ENCODE measurements at places on chromosomes 2 and 18. TPM values are rescaled to one million over a fixed set of nuclear protein-coding genes. Genes with fewer than 3 reads are reported as not detected.

DNA sequence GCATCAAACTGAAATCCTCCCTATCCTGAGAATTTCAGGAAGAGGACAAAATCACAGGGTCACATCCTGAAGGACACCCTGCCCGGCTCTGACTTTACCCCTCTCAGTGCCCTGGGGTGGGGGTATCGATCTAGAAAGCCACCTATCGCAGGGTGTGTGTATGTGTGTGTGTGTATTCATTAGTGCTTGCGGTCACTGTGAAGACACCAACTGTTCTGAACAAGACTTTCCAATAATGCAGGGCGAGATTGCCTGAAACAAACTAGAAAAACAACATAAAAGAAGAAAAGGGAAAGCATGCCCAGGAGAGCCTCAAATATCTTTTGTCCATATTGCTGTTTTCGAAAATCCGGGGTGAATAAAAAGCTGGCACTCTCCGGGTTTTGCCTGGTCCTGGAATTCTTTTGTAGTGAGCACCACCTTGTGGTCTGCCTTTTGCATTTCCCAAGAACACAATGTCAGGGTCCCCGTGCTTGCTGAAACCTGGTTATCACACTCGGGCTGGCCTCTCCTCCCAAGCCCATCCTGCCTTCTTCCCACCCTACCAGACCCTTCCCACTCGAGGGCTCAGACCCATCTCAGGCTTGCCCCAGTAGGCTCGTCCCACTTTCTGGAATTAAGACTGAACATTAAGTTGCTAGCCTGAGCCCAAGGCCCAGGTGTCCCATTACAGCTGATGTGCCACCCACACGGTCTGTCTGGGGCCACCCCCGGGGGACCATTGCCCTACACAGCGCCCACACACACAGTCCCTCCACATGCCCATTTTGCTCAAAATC lies 25.0 kb upstream of the COPS8 start:
- H3K4me3 ChIP-seq: peak overlapping the region; percentile 61
- peaks cover 18% of the 10 kb centered on the region for H3K4me1 ChIP-seq
- H3K27me3 ChIP-seq: peaks cover 10% of the 10 kb centered on the region
- H3K36me3 ChIP-seq: no peaks in the 10 kb centered on the region
- H3K27ac ChIP-seq: no peak overlapping the region

The SALL3 gene
- polyA plus RNA-seq: not detected

DNA sequence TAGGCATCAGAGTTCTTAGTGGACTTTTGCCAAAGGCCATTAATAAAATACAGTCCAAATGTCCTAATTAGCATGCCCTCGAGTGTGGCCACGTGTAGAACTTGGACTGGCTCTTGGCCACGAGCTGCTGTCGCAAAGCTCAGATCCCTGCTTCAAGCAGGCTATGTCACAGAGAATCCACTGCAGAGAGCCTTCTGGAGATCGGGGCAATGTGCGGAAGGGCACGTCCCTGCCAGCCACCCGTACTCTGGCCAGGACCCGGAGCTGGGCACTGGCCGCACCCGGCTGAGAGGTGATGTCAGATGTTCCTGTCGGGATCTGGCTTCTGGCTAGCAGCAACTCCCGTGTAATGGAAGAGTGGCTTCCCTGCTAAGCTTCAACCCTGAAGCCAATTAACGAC lies 432.7 kb upstream of the ID2 start:
- no peak for DNase-seq
- peaks cover 26% of the 10 kb centered on the region for H3K27me3 ChIP-seq
- H3K27ac ChIP-seq: no peak overlapping the region
- H3K4me1 ChIP-seq: no peaks in the 10 kb centered on the region
- peaks cover 9% of the 10 kb centered on the region for H3K36me3 ChIP-seq

DNA sequence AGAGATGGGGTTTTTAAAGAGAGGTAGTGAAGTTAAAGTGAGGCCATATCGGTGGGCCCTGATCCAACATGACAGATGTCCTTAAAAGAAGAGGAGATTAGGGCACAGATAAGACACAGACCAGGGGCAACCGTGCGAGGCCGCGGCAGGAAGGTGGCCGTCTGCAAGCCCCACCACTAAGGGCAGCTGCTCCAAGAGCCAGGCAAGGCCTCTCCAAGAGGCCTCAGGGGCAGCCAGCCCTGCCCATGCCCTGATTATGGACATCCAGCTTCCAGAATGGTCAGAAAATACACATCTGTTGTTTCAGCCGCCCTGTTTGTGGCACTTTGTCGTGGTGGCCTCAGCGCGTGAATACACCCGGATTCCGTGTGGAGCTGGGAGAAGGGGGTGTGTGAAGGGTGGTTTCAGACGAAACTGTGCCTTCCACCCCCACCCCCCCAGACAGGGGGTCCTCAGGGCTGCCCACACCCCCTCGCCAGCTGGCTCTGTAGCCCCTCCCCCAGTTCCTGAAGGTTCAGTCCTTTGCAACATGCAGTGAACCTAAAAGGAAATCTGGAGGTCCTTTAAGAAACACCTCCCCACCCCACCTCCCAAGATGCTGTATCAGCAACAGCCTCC lies 74.1 kb upstream of the SMAD7 start:
- no peaks in the 10 kb centered on the region for H3K36me3 ChIP-seq
- H3K4me3 ChIP-seq: peak overlapping the region; percentile 86
- H3K27ac ChIP-seq: peak overlapping the region; percentile 96
- no peak for DNase-seq
- H3K27me3 ChIP-seq: no peaks in the 10 kb centered on the region
- peaks cover 34% of the 10 kb centered on the region for H3K4me1 ChIP-seq

GRCh38 chr2:159904127-159904958 lies 106.3 kb upstream of the CD302 start:
- H3K27me3 ChIP-seq: no peaks in the 10 kb centered on the region
- peak; percentile 87 for DNase-seq
- peaks cover 48% of the 10 kb centered on the region for H3K4me1 ChIP-seq
- H3K4me3 ChIP-seq: peak within 1 kb of the TSS; percentile 100

GRCh38 chr2:141522048-141522447 lies 608.8 kb downstream of the LRP1B start:
- H3K27me3 ChIP-seq: no peaks in the 10 kb centered on the region
- H3K4me3 ChIP-seq: no peak overlapping the region
- no peak overlapping the region for H3K27ac ChIP-seq
- DNase-seq: no peak
- H3K36me3 ChIP-seq: no peaks in the 10 kb centered on the region

DNA sequence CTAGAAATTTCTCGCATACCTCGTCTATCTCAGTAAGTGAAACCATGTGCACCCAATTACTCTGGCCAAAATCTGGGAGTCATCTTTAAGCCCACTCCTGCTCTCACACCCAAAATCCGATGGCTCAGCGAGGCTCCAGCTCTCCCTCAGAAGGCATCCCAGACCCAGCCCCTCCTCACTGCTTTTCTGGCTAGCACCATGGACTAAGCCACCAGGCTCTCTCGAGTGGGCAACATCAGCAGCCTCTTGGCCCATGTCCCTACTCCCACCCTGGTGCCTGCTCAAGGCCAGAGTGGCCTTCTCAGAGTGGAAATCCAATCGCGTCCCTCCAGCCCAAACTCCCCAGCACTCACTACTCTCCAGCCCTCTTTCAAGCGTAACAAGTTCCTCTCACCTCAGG lies 27.2 kb downstream of the TNS1 start:
- DNase-seq: no peak
- no peaks in the 10 kb centered on the region for H3K4me1 ChIP-seq
- H3K27me3 ChIP-seq: no peaks in the 10 kb centered on the region
- no peaks in the 10 kb centered on the region for H3K36me3 ChIP-seq
- H3K27ac ChIP-seq: no peak overlapping the region
